ENCODE measurements at places on chromosomes 1 and 21.

- no peak for DNase-seq
Measured at GRCh38 chr1:14787604-14788003, 189.1 kb downstream of the KAZN start.

DNA sequence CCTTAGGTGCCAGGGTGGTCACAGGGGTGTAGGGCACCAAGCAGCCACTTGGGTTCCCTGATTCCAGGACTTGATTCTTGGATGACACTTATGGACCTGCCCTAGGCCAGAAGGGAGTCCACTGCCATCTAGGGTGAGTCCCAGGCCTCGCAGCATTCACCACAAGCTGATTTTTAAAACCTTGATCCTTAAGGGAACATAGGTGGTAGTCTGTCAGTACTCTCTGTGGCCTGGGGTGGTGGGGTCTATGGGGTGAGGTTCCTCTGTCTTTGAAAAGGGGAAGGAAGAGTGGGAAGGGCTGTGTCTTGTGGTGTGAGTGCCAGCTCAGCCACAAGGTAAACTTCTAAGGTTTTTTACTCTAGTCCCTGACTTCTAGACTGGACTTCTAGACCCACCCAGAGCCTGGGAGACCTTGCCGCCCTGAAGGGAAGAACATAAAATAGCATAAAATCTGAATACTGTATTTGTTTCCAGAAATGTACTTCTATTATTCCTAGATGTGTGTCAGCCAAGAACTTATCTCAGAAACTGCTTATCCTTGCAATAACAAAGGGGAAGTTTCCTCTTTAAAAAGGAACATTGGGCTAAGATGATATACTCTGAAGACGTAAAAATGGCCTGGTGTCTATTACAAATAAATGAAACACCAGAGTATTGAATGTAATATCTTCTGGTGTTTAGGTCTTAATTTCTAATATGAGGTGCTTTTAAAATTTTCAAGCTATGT is 757.3 kb downstream of the LTN1 start:
- DNase-seq = no peak

GRCh38 chr1:156500543-156500792 is at the start of gene MEF2D:
Gene MEF2D, minus strand, starts transcription at chr1:156500775. Its CDS starts 17,483 bp downstream, at chr1:156483292.
- DNase-seq = no peak

- DNase-seq = no peak
Measured at GRCh38 chr1:1315435-1315954, 7.1 kb downstream of the PUSL1 start.

- no peak for DNase-seq
Measured at GRCh38 chr1:92458146-92458545, 28.6 kb downstream of the GFI1 start.

DNA sequence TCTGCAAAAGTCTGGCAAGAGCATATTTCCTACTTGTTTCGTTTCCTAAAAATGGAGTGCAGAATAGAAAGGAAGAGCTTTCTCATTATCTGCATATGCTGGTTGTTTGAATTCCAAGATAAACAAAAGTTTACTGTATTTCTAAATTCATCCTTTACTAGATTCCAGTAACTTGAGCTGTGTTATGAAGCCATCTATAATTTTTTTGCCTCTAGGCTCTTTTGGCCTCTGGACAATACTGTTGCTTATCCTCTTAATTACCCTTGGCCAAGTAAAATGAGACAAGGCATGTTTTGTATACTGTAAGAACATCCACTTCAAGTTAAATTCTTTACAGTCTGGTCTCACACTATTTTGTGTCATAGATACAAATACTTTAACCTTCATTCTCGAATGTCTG is 45.6 kb upstream of the HFM1 start:
- DNase-seq = peak; percentile 5

DNA sequence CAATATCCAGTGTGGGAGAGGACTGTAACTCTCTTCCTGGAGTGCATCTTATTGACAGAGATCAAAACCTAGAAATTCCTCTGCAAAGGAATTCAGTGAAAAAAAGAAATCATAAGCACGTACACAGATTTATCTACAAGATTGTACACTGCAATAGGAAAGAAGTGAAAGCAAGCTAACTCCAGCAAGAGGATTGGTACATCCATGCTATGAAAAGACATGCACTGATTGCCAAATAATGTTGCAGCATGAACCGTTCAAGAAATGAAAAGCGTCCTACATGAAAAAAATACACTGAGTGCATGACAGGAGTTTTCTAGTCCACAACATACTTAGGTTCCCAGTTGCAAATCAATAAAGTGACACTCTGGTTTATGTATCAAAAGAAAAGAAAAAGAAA is 1.9 kb upstream of the MGST3 start:
- DNase-seq = no peak

- DNase-seq = no peak
Measured at GRCh38 chr1:70348399-70349165, 5.9 kb downstream of the ANKRD13C start.

DNA sequence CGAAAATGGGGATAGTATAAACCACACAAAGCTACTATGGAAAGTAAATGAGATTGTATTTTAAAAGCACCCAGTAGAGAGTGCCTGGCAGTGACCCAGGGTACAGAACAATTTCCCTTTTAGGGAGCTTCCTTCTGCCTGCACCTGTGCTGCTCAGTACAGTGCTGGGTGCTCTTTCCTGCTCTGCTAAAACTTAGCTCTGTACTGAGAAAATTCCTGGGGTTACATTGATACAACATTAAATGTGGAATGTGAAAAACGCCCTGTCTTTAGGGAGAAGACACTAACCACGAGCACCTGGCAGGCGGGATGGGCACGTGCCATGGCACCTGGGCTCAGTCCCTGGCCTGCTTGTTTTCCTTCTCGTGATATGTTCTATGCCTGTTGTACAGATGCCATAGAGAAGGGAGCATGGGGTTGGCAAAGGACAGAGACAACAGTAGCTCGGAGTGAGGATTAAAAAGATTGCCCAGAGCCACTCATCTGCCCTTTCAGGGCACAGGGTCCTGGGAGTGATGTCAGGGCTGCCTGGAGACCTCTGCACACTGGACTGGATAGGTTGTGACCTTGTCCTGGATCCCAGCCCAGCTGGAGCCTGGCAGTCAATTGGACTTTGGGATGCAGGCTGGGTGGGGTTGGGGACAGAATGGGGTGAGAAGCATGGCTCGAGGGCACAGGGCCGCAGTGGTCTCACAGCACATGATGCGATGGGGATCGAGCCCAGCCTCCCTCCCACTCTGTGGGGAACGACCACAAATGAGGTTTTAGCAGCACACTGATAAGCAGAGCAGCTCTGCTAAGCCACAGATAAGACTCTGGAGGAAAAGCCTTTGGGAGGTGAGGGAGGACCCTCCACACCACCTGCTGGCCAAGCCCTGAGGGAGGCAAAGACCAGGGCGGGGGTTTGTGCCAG is 4.2 kb downstream of the SPATA46 start:
- no peak for DNase-seq

- DNase-seq = no peak
Measured at GRCh38 chr1:230066031-230066430, 1.0 kb upstream of the GALNT2 start.

DNA sequence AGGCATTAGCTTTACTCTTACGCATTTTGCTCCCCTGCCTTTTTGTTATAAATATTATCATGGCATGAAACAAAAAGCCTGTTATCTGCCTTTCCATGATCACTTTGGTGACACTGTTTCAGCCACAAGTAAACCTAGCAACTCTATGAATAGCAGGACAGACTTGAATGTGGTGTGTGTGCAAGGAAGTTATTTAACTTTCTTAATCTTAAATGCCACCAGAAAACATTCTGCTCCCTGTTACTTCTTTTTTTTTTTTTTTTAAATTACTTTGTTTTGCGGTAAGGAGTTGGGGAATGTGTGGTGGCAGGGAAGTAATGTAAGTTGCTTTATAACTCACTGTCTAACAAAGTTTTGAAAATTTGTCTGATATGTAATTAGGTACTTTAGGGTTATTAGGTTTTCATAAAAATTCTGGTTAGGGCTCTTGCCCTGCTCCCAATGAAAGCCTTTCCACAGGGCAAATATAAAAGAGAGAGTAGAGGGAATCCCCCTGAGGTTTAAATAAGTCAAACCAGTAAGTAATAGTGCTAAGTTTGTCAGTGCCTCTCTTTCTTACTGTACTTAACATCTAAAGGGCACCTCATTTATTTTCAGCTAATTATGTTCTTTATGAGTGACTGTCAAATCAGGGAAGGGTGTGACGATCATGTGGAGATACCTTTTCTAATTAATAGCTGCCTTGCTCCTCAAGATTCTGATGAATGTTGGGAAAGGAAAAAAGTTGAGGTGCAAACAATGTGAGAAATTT is 39.5 kb downstream of the RASAL2 start:
- DNase-seq = no peak

- DNase-seq = no peak
Measured at GRCh38 chr1:5973771-5974170, 18.5 kb downstream of the NPHP4 start.

GRCh38 chr1:65357291-65357960 is 48.1 kb downstream of the DNAJC6 start:
- no peak for DNase-seq

- no peak for DNase-seq
Measured at GRCh38 chr1:228082918-228083870, 686 bp downstream of the ARF1 start.

GRCh38 chr1:231162297-231162969 is 575 bp downstream of the TRIM67 start:
- no peak for DNase-seq

DNA sequence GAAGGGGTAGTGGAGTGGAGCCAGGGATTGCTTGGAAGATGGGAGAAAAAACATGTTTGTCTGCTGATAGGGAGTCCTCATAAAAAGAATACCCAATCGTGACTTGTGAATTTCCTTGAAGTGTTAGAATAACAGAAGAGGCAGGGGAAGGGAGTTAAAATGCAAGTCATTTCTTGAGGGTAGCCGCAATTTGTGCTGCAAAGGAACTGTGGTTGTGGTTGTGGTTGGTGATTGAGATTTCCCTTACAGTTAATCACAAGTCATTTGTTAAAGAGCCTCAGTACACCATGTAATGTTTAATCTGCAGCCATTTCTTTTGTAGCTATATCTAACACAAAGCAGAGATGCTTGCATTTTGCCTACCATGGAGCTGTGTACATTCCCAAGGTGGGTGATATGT is 38.5 kb upstream of the EGLN1 start:
- DNase-seq = no peak

GRCh38 chr1:3076363-3076740 is 7.3 kb downstream of the PRDM16 start:
- no peak for DNase-seq

DNA sequence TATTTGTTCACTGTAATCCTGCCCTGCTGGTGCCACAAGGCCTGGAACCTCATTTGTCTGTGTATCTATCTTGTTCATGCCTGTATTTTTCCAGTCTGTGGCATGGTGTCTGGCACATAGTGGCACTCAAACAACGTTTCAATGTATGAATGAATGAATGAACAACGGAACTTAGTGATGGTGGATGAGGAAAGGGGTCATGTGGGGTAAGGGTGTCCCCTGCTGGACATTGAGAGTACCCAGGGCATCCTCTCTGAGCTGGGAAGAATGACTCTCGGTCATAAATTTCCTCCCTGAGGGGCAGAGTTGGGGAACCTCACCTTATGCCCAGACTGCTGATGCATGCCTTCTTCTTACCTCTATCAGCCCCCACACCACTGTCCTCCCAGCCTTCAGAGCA is 18.9 kb upstream of the ZNF683 start:
- DNase-seq = peak; percentile 43

- no peak for DNase-seq
Measured at GRCh38 chr1:108113496-108113895, 86.6 kb downstream of the SLC25A24 start.

- no peak for DNase-seq
Measured at GRCh38 chr21:34881839-34882371, 167.2 kb downstream of the RUNX1 start.

DNA sequence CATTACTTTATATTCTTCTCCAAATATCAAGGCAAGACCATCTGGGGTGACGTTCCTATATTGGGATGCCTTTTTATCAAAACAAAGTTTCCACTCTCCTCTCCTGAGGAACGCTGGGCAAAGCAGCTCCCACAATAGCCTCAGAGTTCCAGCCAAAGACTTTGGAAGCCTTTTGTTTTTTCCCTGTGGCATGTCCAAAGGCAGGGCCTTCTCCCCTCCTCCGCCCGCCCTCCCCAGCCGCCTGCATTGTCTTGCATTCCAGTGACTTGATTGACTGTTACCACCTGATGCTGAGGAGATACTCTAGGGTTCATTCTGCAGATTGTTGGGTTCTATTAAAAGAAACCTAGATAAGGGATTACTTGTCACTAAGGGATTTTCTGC is 43.5 kb downstream of the PROX1 start:
- no peak for DNase-seq

DNA sequence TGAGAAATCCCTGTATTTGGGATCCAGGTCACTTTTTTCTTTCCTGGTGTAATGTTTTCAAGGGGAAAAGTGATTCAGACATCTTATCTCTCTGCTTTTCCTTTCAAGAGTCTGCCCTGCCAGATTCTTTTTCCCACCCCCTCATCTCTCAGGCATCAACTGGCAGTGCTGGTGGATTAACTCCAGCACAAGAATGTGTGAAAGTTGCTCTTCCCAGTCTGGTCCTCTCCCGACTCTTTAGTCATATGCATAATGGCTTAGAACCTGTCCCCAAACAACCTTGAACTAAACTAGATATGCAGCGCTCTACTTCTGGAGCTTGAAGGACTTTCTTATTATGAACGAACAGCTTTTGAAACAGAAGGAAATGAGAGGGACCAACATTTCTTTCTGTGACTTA is 88.5 kb downstream of the SLC44A5 start:
- DNase-seq = peak; percentile 86
